ENCODE measurements at places on chromosomes 7 and 10.

DNA sequence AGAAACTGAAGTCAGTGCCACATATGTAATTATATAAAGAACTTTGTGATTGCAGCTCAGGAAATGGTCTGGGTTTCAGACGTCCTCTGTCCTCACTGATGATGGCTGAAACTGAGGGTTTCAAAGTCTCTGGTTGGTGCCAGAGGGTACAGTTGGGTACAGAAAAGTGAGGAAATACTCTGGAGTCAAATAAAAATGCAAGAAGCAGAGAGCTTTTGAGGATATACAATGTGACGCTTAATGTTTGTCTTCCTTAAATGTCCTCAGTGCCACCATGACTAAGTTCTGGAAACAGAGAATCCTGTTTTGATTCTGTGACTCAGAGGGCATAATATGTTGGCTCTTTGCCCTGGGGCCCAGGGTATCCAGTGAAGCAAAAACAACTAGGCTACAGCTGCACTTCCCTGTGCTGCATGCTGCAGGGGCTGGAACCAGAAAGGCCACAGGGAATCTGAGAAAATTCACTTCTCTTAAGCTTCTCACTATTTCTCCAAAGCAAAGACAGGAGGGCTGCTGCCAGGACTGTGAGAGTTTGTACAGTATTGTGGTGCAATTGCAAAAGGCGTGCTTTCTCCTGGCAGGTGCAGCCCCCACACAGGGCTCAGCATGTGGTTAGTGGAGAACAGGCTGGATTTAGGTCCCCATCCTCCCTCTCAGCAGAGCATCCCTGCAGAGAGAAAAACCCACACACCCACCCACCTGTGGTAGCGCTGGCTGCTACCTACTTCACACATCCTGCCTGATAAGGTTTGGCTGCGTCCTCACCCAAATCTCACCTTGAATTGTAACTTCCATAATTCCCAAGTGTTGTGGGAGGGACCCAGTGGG, 169.5 kb upstream of the SVIL start:
- peak; percentile 22 for DNase-seq

DNA sequence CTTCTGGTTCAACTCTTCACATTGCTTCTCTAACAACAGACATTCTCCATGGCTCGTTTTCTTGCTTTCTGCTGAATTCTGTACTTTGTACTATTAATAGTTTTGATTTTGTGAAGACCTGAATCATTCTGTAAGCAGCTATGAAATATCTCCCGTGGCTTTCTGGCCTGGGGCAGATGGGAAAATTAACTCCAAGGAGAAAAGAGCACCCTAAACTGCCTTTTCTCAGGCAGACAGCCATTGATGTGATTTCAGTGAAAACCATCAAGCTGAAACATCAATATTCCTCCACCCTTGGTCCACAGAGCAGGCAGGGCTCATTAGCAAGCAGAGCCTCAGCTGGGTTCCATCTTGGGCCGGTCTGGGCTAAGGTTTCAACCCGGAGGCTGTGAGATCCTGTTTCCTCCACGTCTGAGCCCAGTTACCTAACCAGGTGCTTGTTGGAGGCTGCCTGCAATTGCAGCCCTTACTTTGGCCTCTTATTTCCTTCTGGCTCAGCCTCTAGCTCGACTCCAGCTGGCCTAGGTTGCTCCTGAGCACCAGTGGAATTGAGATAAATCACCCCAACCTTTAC, 21.1 kb upstream of the EZH2 start:
- no peak for DNase-seq

- DNase-seq = no peak
Observed at GRCh38 chr10:72541337-72541736, 84.5 kb downstream of the MICU1 start.

- no peak for DNase-seq
Observed at GRCh38 chr10:722281-723060, 33.0 kb upstream of the DIP2C start.

GRCh38 chr10:117001144-117001543, 3.8 kb downstream of the SHTN1 start:
- DNase-seq = no peak

GRCh38 chr7:142739923-142740492, 9.3 kb upstream of the PRSS1 start:
- DNase-seq = no peak

Data from GOT3 (cell line).